Kidney capillary endothelial cell (primary cell): ENCODE measurements at places on chromosomes 4 and X.
A peak's percentile ranks its signal among the peaks of the same experiment; 100 is the strongest.

- DNase-seq = peak; percentile 63
These were observed 6.3 kb downstream of the FNIP2 start for GRCh38 chr4:158775091-158775651.

DNA sequence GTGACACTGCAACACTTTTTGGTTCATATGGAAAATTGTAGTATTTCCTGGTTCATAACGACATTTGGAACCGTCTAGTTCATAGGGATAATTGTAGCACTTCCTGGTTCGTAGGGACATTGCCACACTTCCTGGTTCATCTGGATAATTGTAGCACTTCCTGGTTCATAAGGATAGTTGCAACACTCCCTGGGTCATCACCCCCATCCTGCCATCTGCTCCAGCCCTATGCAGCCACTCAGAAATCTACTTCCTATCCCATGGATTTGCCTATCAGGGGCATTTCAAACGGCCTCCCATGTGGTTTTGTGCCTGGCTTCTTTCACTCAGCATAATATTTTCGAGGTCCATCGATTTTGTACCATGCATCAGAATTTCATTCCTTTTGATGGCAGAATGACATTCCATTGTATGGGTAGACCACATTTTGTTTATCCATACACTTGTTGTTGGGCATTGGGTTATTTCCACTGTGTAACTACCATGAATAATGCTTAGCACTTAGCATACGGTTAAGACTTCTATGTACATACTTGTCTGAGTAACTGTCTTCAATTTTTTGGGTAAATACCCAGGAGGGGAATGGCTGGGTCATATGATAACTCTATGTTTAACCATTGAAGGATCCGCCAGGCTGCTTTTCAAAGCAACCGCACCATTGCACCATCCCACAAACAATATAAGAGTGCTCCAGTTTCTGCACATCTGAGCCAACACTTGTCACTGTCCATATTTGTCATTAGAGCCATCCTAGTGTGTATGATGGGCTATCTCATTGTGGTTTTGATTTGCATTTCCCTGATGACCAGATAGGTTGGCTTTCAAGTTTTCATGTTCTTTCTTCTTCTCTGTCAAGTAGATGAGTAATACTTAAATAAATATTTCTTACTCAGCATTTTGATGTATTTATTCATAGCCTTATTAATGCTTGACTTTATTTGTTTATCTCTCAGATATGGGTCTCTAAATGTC lies 58.3 kb upstream of the CD99 start:
- no peak for DNase-seq

DNA sequence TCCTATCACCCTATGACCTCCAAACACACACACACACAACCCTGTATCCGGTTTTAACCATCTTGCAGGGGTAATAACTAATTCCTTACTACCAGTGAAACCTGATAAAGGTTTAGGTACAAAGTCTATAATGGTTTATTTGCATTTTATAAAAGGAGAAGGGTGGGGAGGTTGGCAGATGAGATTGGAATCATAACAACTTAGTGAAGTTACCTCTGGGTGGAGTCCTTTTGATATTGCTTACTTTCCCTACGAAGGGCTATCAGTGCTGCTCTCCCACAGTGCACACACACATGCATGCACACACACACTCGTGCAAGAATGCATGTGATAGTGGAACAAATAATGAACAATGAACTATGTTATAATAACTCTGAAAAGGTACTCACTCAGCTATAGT lies 56.1 kb downstream of the CCSER1 start:
- no peak for DNase-seq

DNA sequence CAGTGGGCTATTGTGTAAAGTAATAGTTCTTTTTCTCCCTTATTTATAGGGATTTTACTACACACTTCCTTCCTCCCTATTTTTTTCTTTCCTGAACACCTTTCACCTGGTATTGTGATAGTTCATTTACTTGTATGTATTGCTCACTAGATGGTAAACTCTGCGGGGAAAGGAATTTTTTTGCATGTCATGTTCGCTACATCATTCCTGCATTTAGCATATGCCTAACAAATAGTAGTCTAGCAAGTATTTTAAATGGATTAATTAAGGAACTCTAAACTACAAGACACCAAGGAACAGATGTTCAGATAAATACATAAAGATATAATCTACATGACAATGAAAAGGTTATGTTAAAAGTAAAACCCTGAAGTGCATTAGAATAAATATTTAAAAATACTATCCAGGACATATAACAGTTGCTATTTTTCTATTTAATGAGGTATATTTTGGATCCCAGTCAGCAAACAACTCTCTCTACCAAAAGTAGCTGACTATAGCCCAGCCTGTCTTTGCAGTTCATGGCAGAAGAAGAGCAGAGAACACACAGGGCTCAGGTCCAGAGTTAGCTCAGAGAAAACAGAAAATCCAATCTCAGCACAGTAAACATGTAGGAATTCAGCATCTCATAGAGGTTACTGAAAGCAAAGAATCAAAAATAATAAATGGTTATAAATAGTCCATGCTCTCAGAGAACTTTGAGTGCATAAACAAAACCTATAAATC lies 87.8 kb downstream of the PACRGL start:
- no peak for DNase-seq

DNA sequence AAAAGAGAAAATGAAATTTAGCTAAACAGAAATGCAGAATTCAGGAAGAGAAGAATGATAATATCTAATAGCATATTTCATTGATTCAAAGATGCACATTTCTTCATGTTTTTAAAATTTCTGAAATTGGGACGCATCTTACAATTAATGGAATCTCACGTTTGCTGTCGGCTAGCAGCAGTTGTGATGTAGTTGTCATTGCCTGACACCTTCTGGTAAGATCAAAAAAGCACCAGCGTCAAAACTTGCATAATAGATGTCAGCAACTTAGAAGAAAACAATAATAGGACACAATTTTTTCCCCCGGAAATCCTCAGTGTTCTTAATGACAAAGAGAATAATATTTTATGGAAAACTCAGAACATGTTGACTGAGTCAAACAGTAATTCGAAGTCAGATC lies 29.8 kb upstream of the SLC7A3 start:
- DNase-seq = no peak

DNA sequence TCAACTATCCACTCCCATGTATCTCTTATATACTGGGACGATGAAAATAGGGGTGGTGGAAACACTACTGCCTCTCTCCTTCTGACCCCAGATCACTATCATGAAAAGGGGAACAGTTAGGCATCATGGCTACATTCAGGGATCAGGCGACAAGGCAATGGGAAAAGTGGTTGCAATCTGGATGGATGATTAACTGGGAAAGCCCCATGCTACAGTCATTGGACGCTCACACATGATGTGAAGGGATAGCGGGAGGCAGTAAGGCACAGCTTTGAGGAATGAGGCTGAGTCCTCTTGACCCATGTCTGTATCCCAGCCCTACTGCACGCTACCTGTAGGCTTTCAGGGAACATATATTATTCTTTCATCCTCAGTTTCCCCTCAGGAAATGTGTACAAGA lies 10.2 kb downstream of the GASK1B start:
- no peak for DNase-seq

DNA sequence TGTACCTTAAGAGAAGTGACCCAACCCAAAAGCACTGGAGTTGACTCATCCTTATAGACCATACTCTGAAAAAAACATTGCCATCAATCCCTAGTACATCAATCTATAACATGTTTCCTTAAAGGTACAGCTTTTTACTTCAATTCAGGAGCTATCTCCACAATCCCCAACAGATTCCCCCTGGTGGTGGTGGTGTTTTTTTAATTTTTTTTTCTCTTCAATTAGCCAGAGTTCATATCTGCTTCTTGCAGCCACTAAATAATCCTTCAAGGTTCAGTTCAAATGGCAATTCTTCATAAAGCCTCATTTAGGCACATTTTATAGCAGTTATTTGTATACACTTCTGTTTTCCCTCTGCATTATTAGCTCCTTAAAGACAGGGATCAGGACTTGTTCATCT lies 60.7 kb upstream of the KDR start:
- DNase-seq = no peak

DNA sequence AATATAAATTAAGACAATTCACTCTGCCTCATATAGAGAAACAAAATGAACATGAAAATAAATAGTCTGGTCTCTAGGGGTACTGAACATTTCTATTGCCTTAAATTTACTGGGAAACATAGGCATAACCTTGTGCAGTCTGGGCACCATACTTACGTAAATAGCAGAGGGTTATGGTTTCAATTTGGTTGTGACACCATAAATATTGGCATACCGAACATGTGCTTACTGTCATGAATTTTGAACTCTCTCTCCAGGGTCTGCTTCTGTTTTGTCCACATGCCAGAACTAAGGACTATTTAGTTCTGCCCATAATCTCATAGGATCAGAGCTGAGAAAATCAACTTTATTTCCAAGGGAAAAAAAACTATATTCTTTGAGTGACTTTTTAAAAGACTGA lies 17.6 kb downstream of the PDGFC start:
- DNase-seq = no peak
